ENCODE measurements at places on chromosomes 13 and 19.
A peak's percentile ranks its signal among the peaks of the same experiment; 100 is the strongest.

- DNase-seq: peak; percentile 98
These were observed 607 bp upstream of the ZNF566 start for GRCh38 chr19:36489920-36490415.

DNA sequence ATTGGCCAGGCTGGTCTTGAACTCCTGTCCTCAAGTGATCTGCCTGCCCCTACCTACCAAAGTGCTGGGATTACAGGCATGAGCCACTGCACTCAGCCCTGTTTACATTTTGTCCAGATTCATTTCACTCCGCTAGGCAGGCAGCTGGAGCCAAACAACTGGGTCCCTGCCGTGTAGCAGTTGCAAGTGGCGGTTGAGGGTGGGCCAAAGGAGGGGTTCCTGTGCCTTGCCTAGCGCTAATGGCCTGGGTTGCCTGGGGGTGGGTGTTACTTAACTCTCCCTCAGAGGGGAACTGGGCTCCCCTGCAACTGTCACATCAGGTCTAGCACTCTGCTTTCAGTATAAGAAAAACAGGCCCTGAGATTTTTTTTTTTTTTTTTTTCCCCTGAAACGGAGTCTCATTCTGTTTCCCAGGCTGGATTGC is 7.4 kb downstream of the ACP5 start:
- DNase-seq: no peak

DNA sequence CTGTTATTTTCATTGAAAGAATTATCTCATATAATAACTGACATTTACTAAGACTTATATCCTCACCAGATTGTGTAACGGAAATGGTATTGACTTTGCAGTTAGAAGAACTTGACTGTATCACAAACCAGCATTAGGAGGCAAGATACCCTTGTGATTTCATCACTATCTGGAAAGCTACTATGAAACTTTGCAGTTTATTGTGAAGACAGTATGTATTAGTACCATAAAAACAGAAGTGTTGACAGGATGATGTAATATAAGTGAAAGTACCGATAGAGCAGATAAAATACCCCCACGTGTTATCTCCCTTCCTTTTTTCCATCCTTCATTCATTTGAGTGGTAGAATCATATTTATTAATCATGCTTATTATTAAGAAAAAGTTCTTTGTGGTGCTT is 365.7 kb upstream of the KLHL1 start:
- no peak for DNase-seq

DNA sequence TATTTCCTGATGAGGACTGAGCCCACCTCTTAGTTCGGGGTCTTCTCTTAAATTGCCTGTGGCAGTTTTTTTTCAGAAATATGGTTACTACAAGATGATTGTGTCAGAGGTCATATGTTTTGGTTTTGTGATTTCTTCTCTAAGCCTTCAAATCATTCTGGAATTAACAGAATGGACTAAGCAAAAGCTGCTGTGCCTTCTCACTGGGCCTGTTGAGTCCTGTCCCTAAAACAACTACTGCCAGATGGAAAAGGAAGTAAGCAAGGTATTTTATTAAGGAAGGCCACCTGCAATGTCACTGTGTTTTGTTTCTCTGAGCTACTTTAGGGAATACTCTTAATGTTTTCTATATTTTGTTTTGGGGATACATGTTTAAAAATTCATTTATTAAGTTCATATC is 470.8 kb downstream of the PCDH20 start:
- DNase-seq: peak; percentile 18

DNA sequence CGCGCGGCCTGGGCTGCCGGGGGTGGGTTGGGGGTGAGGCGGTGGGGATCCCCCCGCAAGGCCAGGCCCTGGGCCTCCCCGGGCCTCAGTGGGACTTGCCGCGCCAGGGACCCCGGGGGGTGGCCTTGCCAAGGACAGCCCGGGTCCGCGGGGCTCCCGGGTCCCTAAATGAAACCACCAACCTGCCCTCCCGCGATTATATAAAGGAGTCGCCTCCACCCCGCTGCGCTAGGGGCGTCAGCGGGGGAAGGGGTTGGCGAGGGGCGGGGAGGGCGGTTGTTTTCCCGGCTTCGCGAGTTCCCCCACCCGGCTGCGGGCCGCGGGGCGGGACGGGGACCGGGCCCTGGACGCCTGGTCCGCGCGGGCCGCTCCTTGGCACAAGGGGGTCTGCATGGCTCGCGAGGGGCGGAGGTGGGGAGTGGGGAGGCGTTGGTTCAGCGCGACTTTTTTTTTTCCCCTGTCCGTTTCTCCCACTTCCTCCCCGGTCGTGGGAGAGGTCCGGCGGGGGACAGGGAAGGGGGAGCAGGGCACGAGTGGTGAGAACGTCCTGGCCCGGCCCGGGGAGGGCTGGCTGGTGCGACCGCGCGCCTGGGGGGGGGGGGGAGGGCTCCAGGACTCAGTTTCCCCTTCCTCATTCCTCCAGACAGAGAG is 822 bp upstream of the ZBTB7A start:
- no peak for DNase-seq

GRCh38 chr19:16078759-16079707 is 2.7 kb downstream of the TPM4 start:
- DNase-seq: peak; percentile 15

- DNase-seq: no peak
These were observed 261.7 kb downstream of the MTUS2 start for GRCh38 chr13:29081697-29082440.

GRCh38 chr19:46818812-46819211 is 30.4 kb upstream of the SLC1A5 start:
- DNase-seq: no peak

DNA sequence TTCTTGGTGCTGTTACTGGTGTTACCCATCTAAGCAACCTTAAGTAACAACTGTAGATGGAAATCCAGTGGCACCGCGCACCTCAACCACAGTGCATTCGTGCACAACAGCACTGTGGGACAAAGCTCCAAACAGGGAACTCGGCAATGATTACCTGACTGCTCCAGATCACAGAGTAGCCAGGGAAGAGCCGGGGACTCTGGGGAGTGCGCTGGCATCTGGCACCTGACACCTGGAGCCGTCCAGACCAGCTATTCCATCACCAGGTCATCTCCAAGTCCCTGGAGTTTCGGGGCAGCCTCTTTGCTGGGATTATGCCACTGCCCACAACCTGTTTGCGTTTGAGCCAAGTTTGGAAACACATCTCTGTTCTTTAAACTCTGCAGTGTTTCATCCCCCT is 62.0 kb downstream of the COL4A1 start:
- no peak for DNase-seq

DNA sequence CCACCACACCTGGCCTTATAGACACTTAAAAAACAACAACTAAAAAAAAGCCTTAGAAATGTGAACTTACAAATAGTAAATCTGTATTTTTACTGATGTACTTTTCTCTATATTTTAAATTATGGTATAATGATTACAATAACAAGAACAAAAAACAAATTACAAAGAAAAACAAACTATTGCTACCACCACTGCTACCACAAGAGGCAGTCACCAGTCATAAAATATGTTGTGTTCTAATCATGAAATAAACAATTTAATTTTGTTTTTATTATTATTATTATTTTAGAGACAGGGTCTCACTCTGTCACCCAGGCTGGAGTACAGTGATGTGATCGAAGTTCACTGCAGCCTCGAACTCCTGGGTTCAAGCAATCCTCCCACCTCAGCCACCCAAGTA is 72.2 kb downstream of the DIAPH3 start:
- DNase-seq: no peak

DNA sequence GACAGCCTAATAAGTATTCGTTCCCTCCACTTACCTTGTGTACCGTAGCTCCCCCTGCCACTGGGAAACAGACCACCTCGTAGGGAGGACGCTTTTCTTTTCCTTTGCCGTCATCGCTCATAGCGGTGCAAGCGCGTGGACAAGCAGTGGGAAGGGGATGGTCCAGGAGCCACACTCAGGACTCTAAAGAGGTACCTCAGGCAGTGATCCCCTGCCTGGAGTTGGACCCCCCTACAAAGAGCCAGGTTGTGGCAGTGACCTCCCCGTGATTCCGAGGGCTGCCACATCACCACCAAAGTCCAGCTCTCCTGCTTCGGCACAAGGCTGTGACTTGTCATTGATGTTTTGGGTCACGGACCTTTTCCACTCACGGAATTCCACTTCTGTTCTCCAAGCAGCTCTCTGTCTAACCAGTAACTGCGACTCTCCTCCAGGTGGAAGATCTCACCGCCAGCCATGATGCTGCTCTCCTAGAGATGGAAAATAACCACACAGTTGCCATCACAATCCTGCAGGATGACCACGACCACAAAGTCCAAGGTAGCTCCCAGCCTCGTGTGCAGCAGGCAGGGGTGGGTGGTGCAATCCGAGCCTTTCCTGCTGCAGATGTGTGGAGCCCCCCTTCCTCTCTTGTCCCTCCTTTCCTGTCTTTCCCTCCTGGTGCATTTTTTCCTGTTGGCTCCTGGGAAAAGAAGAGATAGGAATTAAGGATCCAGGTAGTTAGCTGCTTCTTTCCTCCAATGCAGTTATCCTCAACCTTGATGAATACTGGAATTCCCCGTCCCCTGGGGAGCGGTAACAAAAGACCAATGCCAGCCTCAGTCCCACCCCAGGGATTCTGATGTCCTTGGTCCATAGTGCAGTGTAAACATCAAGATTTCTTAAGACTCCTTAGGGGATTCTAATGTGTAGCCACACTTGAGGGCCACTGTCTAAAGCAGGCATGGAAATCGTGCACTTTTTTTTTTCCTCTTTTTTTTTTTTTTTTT is 107.7 kb downstream of the SLC7A1 start:
- no peak for DNase-seq

GRCh38 chr13:46899801-46900200 is 2.9 kb upstream of the HTR2A start:
- no peak for DNase-seq

All from NCI-H524 (cell line).